HepG2 (cell line): ENCODE measurements at places on chromosomes 7 and 10. TPM values are rescaled to one million over a fixed set of nuclear protein-coding genes. Genes with fewer than 3 reads are reported as not detected.

Gene TEX36
- not detected in 2 replicates for total RNA-seq

Gene CLCN1
- not detected in 2 replicates for total RNA-seq

Gene CPSF4
- 44.4 and 49.6 TPM in 2 replicates for total RNA-seq

Gene GPNMB
- 1.6 TPM in 2 replicates for total RNA-seq

DNA sequence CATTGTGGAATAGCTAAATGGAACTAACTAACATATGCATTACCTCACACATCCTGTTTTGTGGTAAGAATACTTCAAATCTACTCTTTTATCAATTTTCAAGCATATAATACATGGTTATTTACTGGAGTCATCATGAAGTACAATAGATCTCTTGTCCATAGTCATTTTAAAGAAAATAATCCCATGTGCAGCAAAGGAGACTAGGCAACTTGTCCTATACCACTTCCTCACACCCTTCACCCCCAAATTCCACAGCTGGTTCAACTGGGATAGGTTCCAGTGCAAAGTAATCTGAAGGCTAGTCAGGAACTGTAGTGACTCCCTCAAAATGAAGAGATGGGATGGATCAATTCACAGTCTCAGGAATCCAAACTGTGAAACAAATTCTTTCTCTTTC, 176.1 kb downstream of the SGMS1 start:
- H3K4me1 ChIP-seq: no peaks in the 10 kb centered on the region
- no peak overlapping the region for H3K4me3 ChIP-seq
- H3K27ac ChIP-seq: no peak overlapping the region
- DNase-seq: no peak
- no peaks in the 10 kb centered on the region for H3K36me3 ChIP-seq

GRCh38 chr7:11843113-11843765, 11.2 kb upstream of the THSD7A start:
- no peaks in the 10 kb centered on the region for H3K27me3 ChIP-seq
- no peak overlapping the region for H3K4me3 ChIP-seq
- DNase-seq: no peak

GRCh38 chr7:76272851-76273497, 29.5 kb upstream of the HSPB1 start:
- no peak overlapping the region for H3K4me3 ChIP-seq
- no peak overlapping the region for H3K27ac ChIP-seq
- H3K36me3 ChIP-seq: no peaks in the 10 kb centered on the region
- peaks cover 37% of the 10 kb centered on the region; the same call in 2 of the 3 replicates for H3K27me3 ChIP-seq
- no peak for DNase-seq

DNA sequence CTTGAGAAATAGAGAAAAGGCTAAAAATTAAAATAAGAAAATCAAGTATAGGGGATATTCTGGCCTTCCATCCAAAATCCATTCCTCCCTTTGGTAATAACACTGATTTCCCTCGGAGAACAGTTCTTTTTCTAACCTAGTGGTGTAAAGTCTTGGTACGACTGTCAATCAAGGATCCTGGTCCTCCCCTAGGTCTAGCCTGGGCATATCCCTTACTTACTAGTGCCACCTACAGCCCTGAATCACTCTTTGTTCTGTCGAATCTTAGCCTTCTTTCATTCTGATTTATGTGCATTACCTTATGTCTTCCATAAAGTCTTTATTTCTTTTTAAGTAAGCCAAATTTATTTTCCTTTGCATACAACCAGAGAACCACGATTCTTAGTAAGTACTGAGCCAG, 298.7 kb upstream of the LRRTM3 start:
- H3K27me3 ChIP-seq: no peaks in the 10 kb centered on the region
- H3K4me1 ChIP-seq: no peaks in the 10 kb centered on the region
- DNase-seq: peak; percentile 34
- no peaks in the 10 kb centered on the region for H3K36me3 ChIP-seq
- H3K4me3 ChIP-seq: no peak overlapping the region
- H3K27ac ChIP-seq: no peak overlapping the region

GRCh38 chr7:45656431-45656830, 82.3 kb downstream of the ADCY1 start:
- DNase-seq: no peak
- no peak overlapping the region for H3K4me3 ChIP-seq
- H3K27ac ChIP-seq: no peak overlapping the region
- peaks cover 13% of the 10 kb centered on the region; the same call in 1 of the 3 replicates for H3K27me3 ChIP-seq
- peaks cover 3% of the 10 kb centered on the region; the same call in 1 of the 2 replicates for H3K4me1 ChIP-seq

GRCh38 chr7:151232917-151233701, 826 bp downstream of the CHPF2 start:
- H3K4me1 ChIP-seq: peaks cover 31% of the 10 kb centered on the region
- H3K27me3 ChIP-seq: no peaks in the 10 kb centered on the region; the same call in 2 of the 3 replicates
- H3K36me3 ChIP-seq: peaks cover 6% of the 10 kb centered on the region

DNA sequence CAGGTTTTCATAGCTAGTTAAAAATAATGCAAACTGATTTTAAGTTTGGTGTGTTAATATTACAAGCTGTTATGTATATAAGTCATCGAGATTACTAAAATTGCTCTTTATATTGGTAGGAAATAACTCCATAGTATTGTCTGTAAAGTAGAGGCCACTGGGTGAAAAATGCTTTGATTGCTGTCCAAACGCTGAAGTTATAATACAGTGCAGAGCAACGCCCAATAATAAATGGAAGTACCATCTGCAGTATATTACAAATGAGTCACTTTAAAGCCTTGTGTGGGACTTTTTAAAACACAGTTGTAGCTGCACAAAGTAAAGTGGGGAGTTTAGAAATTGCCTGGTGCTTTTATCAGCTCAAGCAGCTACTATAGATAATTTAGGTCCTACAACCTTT, 196.1 kb downstream of the NXPH1 start:
- no peak overlapping the region for H3K4me3 ChIP-seq
- H3K4me1 ChIP-seq: no peaks in the 10 kb centered on the region
- DNase-seq: no peak
- H3K27ac ChIP-seq: no peak overlapping the region

DNA sequence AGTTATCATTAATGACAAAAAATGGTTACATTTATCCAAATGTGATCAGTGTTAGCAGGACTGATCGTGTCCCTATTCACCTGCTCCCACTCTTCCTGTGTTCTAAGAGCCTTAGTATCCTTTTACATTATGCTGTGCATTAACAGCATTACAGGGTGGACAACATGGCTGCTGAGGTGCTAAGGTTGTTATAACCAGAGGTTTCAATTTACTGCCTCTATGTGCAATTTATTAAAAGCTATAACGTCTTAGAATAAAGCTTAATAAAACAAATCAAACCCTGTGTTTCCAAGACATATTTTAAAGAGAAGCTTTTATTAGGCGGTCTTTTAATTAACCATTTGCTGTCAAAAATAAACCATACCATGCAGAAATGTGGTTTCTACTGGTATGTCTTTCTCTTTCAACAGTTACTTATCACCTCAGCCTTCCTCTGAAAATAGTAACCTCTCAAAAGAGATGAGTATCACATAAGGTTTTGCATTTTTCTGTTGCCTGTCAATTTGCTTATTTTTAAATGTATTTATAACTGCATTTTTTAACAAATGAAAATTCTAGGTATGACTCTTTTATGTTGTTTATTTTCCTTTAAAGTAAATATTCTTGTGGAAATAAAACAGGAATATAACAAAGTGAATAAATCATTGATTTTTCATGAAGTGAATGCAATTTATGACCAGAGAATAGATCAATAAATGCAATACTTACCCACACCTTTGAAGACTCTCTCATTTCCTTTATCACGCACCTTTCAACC, 849.8 kb upstream of the SORCS1 start:
- no peak overlapping the region for H3K4me3 ChIP-seq
- H3K27me3 ChIP-seq: no peaks in the 10 kb centered on the region
- H3K4me1 ChIP-seq: no peaks in the 10 kb centered on the region
- no peak for DNase-seq
- H3K36me3 ChIP-seq: no peaks in the 10 kb centered on the region
- no peak overlapping the region for H3K27ac ChIP-seq

DNA sequence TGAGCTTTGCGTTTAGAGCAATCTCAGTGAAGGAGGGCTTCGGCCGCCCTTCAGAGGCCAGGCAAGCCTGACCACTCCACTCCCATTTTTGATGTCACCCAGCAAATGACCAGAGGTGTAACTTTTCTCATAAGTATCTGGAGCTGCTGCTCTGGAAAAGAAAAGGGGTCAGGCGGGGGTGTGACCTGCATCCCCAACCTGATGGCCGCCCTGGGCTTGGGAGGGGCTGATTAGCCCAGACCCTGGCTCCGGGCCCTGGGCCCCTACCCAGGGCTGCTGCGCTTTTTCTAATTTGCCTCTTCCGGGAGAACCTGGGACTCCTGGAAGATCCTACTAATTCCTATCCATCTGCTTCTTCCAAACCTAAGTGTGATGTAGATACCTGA, 9.6 kb upstream of the EBF3 start:
- H3K4me3 ChIP-seq: no peak overlapping the region
- H3K4me1 ChIP-seq: no peaks in the 10 kb centered on the region
- no peak overlapping the region for H3K27ac ChIP-seq
- H3K27me3 ChIP-seq: peaks cover 5% of the 10 kb centered on the region

DNA sequence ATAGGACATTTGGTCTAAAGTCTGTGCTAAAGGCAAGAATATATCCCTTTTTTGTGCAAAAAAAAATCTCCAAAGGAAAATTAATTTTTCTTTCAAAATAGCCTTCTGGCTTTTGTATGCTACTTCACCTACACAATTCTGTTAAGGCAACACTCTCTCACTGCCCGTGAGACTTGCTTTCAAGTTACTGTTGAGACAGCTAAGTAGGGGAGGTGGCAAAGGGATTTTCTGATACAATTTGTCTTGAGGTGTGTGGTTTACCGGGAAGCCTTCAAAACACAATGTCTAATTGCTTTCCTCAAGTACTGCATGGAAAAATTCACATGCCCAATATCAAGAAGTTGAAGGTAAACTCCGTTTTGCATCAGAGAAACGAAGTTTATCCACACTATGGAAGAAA, 50.8 kb upstream of the RSU1 start:
- no peaks in the 10 kb centered on the region for H3K36me3 ChIP-seq
- H3K27me3 ChIP-seq: no peaks in the 10 kb centered on the region
- no peak for DNase-seq
- no peak overlapping the region for H3K4me3 ChIP-seq
- no peak overlapping the region for H3K27ac ChIP-seq

DNA sequence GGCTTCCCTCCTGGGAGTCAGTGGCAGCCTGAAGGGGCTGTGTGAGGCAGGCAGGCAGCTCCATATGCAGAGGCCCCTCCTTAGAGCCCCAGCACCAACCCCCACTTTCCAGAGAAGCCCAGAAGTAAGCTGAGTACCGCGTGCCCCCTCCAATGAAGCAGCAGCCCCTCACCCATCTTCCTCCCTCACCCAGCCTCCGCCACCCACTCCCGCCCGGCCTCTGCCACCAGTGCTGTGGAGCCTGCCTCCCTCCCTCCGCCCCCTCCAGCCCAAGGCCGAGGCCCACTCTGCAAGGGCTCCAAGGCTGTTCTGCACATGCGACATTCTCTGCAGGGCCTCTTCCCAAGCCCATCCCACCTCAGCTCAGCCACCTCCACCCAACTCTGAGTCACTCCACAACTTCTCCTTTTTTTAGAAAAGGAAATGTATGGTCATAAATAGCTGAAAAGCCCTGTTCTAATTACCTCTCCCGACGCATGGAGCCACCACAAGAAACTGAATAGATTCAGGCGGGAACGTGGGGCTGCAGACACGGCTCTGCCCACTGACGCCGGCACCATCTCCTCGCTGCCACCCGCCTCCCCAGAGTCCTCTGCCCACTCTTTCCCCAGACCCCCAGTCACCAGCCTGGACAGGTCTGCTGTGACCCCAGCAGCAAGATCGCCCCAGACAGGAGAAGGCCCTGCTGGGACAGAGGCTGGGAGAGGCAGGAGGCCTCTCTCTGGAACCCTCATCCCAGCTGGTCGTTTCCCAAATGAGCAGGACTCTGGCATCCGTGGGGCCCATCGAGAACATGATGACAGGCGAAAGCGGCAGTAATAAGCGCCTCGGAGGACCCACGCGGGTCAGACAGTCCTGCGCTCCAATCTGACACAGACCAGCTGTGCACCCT, 213.9 kb downstream of the MAD1L1 start:
- no peak overlapping the region for H3K4me3 ChIP-seq
- H3K27ac ChIP-seq: no peak overlapping the region
- H3K36me3 ChIP-seq: no peaks in the 10 kb centered on the region; the same call in none of the 2 replicates
- peaks cover 23% of the 10 kb centered on the region for H3K4me1 ChIP-seq

- no peak overlapping the region for H3K4me3 ChIP-seq
- H3K27me3 ChIP-seq: no peaks in the 10 kb centered on the region
- H3K4me1 ChIP-seq: peaks cover 18% of the 10 kb centered on the region
- no peak overlapping the region for H3K27ac ChIP-seq
- peaks cover 7% of the 10 kb centered on the region for H3K36me3 ChIP-seq
These were observed 162.9 kb downstream of the SH3PXD2A start for GRCh38 chr10:103692436-103692951.

DNA sequence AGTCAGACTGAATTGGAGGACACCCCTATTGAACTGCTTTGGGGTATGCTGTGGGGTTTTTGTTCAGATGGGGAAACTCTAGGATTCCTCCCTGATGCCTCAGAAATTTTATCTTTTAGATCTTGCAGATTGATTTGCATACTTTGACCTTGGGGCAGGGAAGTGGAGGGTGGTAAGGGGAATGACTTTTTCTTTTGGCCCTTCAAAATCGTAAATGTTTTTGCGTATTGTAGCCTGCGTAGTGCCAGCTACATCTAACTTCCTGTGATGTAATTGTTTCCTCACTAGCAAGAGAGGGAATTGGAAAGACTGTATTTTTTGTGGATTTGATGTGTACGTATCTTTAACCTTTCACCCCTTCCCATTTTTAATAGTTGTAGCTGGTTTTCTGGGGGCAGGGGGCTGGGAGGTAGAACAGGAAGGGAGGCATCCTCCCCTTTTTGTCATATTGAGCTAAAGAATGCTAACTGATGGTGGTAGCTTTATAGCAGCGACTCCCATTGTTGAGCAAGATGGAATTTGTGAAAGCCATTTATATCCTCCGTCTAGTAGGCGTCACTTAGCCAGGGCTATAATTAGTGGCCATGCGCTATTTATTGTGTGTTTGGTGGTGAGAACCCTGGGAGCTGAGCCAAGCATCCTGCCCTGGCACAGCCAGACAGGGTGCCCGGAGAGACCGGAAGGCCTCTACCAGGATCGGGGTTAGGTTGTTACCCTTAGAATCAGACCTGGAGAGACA, 11.3 kb downstream of the DUSP5 start:
- H3K4me3 ChIP-seq: no peak overlapping the region
- no peak overlapping the region for H3K27ac ChIP-seq
- no peak for DNase-seq

DNA sequence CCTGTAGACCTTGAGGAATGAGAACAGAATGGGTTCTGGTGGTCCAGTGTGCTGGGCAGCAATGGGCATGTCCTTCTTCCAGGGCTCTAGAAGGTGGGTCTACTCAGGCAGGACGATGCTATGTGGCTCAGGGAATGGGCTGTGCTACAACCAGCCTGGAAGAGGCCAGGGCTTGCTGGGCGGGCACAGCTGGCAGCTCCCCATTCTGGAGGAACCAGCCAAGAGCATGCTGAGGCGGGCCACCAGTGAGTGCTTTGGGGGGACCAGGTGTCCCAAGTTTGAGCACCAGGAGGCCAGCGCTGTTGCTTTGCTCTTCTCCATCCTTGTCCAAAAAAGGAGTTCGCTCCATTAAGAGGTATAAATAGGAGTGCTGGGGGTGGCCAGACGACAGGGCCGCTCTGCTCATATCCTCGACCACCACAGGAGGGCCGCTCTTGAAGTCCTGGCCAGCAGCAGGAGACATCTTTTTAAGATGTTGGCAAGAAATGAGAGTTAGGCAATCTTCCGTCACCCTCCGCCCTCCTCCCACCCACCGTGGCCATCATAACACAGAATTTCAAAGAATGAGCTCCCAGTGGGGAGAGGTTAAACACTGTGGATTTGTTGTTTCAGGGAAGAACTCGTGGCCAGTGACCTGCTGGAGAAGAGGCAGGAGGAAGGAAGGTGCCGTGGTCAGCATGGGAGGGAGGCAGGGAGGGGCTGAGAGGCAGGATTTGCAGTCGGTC, 141.3 kb downstream of the GRK5 start:
- H3K4me3 ChIP-seq: no peak overlapping the region
- no peaks in the 10 kb centered on the region for H3K4me1 ChIP-seq
- H3K36me3 ChIP-seq: no peaks in the 10 kb centered on the region
- no peak for DNase-seq
- no peaks in the 10 kb centered on the region for H3K27me3 ChIP-seq
- no peak overlapping the region for H3K27ac ChIP-seq
